Frontal cortex (tissue), 4 donors: ENCODE measurements at places on chromosomes 3 and 15.

- DNase-seq, result peak; percentile 77
Measured at GRCh38 chr15:74768771-74769342, 13.0 kb upstream of the CSK start.

DNA sequence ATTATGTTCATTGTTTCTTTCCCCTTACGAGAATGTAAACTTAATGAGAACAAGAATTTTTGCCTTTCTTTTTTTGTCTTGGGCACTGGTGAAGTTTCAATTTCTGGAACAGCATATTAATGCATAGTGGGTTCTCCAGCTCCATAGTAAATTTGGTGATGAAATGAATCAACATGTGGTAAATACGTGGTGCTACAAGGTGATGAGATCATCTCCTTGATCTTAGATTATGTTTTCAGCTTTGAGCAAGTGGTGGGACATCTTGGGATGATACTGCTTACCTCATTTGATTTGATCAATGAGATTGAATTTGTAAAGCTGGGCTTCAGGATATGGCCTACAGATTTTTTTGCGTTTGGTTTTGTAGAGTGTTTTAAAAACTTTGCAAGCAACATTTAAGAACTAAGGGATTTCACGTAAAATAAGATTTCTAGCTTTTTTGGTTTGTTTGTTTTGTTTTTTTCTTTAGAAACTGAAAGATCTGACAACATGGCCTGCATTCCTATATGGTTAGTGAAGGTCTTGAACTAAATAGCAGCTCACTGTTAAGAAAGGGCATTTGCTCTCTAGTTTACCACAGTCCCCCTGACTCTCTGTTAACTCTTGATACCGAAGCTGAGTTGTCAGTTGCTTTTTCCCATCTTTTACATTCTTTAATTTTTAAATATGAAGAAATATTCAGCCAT lies 45.6 kb downstream of the FNDC3B start:
- DNase-seq, result no peak

DNA sequence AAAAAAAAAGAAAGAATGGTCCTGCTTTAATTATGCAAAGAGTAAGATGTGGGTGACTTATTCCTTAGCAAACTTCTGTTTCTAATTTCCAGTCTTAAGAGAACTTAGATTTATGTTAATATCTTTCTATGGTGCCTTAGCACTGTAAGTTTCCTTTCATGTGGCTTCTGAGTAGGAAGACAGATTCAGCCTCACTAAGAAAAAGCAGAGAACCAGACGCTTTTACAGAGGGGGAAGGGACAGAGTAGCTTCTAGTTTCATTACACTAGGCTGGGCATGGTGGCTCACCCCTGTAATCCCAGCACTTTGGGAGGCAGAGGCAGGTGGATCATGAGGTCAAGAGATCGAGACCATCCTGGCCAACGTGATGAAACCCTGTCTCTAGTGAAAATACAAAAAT lies 95.0 kb downstream of the DHX30 start:
- no peak for DNase-seq

DNA sequence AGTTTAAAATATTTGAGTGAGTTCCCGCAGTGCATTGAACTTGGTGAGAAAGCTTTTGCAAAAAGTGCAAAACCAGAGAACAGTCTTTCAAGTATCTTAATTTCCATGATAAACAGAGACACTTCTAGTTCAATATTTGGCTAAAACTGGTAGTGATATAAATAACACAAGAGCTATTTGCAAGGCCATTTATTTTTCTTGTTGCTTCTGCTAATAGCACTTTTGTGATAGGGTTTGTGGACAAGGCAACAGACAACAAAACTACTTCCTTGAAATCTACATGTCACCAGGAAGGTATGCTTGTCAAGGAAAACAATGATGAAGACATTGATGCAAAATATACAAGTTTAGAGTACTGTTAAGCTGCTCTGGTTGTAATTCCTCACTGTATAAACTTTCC lies 1225.1 kb downstream of the OTOL1 start:
- DNase-seq, result no peak

DNA sequence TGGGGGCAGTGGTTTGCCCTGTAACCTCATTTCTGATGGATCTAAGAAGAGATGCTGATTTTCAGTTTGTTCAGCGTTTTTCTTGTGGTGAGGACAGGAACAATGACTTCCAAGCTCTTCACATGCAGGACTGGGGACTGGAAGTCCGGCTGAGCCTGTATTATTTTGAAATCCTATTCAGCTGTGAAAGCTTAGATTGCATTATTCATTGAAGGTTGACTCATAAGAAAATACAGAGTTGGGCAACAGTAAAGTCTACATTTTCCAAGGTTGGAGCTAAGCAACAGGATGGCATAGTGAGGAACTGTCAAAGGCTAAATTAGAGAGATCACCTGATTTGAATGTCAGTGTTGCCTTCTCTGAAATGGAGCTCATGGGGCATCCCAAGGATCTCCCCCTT lies 230.9 kb upstream of the FEZF2 start:
- no peak for DNase-seq

- DNase-seq, result no peak
Measured at GRCh38 chr15:49848807-49849206, 228.0 kb downstream of the DTWD1 start.

DNA sequence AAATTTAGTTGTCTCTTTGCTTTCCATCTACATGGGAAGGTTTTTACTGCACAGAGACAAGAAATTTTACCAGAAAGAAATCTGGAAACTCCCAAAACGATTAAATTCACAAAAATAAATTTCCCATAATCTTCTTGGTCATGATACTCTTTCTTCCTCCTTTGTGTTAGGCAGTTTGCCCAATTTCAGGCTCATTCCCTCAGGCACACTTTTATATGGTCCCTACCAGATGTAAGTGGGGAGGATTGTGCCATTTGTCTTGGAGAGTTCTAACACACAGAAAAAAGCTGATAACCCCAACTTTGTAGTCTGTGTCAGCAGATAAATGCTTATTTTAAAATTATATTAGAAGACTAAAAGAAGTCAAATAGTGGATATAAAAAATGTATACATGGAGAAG lies 49.1 kb upstream of the CCDC50 start:
- DNase-seq, result no peak

DNA sequence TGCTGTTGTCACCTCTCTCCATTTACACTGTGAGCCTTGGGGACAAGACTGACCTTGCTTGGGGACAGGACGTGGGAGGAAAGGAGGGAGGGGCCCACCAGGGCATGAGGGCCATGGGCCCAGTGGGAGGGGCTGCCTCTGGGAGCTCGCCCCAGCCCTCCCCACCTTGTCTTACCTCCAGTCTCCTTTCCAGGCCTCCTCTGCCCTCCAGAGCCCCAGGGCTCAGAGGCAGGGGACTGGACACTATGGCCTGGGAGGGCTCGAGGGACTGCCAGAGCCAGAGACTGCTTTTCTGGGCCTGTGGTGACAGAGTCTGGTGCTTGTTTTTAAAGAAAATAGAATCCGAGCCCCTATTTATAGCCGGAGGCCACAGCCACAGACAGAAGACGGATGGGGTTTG lies 10.2 kb downstream of the CSPG4 start:
- DNase-seq, result no peak

DNA sequence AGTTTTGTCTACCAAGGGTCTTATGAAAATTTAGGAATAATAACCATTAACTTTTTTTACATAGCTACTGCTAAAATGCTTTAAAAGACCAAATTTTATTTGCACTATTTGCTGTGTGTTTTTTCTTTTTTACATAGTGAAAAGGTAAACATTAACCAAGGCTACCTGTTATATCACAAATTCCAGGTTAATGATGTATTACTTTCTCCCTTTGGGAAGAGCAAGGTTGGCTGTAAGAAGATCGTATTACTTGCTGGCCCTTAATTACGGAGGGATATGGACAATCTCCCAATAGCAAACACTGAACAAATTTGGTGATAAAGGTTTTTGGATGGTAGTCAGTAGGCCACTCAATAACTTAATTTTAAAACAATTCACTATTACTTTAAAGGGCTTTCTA lies 22.4 kb downstream of the LRRC58 start:
- no peak for DNase-seq

DNA sequence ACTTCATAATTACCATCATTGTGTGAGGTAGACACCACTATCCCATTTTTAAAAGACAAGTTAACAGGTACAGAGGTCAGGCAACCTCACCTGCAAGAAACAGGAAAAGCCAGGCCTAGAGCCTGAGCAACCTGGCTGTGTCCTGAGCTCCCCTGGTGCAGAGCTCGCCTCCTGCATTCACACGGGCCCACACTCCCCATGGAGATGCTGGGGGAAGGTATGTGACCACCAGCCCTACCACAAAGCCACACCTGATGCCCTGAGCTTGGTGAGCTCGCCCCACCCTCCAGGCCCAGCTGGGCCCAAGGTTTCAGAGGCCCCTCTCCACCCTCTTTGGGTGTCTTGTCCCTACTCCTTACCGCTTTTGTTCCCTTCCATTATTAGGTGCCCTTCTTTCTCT lies 1.2 kb upstream of the EFCAB12 start:
- no peak for DNase-seq

DNA sequence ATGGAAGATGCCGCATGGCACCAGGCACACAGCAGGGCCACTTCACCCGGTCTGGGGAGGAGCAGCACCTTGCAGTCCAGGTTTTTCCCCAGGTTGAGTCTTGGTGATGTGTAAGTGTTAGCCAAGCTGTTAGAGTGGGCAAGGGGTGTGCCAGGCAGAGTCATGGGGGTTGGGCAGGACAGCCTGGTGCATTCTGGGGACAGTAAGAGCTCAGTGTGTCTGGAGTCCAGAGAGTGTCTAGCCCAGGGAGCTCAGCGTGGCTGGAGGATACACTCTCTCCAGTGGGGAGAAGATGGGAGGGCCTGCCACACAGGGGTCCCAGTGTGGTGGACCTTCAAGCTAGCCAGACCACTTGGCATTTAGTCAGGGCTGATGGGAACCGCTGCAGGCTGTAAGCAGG lies 87.4 kb downstream of the AAGAB start:
- DNase-seq, result no peak

DNA sequence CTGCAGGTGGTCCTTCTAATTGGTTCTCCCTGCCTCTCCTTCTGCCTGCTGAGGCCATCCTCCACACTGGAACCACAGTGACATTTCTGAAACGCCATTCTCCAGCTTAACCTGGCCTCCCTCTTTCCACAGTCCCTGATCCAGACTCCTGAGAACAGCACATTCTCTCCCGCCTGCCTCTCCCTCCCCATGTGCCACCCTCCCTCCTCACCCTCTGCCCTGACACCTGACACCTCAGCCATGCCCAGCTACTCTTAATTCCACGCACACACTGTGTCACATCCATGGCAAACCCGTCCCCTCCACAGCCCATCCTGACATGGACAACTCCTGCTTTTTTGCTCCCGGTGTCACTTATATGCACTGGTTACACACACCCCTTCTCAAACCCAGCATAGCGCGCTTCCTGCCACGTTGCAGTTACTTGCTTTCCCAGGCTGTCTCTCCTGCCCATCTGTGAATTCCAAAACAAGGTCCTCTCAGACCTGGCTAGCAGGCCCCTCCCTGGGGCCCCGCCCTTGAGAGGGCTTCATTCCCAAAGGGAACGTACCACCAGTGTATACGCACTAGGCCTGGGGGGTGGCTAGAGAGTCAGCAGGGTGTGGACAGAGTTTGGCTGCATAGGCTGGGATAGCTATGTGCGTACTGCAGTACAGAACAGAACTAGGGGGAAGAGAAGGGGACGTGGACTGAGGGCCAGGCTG lies 92.7 kb upstream of the BLM start:
- no peak for DNase-seq

DNA sequence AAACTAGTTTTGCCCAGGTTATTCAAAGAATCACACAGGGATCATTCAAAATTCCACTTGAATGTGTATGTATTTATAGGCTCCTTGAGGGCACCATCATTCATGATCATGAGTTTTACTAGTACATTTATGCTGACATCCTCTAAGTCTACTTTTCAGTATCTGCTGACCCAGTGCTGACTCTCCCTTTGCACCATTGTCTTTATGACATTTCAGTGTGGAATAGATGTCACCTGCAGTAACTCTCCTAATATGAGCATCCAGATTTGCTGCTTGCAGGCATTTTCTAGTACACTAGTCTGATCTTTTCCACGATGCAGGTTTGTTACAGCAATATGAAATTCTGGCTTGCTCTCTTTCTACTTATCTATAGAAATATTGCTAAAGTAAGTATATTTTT lies 1603.5 kb downstream of the SI start:
- DNase-seq, result no peak

GRCh38 chr15:91833056-91833455 lies 20.5 kb upstream of the SLCO3A1 start:
- DNase-seq, result no peak

DNA sequence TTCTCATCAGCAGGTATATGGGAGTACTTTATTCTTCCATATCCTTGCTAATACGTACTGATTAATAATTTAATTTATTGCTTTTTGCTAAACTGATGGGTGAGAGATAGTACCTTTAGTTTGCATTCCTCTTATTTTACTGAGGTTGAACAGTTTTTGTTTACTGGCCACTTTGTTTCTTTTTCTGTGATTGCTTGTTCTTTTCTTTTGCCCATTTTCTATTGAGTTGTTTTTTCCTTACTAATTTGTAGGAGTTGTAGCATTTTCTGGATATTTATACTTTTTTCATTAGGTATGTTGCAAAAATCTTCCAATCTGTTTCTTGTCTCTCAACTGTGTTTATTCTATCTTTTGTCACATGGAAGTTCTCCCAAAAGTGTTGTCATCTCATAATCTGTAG lies 4.8 kb downstream of the PDCD6IP start:
- no peak for DNase-seq

DNA sequence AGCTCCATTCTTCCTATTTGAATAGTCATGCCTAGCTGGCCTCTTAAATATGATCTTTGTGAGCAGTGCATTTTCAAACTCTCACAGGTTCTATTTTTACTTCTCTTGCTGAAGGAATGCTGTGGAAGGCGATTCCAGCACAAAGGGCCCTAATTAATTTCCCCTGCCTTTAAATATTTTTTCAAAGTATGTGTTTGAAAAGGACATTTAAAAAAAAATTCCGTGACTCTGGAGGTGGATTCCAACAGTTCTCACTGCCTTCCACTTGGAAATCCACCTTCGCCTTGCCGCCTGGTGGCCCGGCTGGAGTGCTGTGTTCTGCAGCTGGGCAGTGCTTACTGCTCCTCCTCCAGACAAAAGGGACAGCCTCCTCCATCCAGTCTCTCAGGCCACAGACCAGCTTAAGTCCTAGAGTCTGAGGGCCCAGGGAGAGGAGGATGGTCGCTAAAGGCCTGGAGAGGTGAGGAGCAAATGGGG lies 61.5 kb upstream of the CORO2B start:
- DNase-seq, result no peak

GRCh38 chr3:48991851-48992545 lies 2.0 kb downstream of the P4HTM start:
- DNase-seq, result peak; percentile 4

DNA sequence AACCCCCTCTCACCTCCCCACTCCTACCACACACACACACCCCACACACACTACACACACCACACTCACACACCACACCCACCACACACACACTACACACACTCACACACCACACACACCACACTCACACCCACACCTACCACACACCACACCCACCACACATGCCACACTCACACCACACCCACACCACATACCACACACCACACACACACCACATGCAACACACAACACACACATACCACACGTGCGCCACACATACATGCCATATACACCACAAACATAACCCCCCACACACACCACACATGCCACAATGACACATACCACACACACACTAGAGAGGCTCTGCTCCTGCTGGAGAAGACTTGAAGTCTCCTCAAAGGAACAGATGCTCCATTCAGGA lies 5.9 kb upstream of the ITPKA start:
- no peak for DNase-seq
